ENCODE measurements at places on chromosomes 13 and 19. TPM values are rescaled to one million over a fixed set of nuclear protein-coding genes. Genes with fewer than 3 reads are reported as not detected.

OR4F17 gene
- total RNA-seq, result 0.35 TPM

FGF9 gene
- total RNA-seq, result 8.6 TPM

MCF2L gene
- 61.9 TPM for total RNA-seq

ZNF492 gene
- 0.25 TPM for total RNA-seq

LENG9 gene
- total RNA-seq, result 6.8 TPM

ERICH4 gene
- total RNA-seq, result not detected

SYDE1 gene
- total RNA-seq, result 26.9 TPM

ZNF100 gene
- 15.7 TPM for total RNA-seq

SLITRK6 gene
- total RNA-seq, result 0.09 TPM

LILRA6 gene
- 2.9 TPM for total RNA-seq

PRTN3 gene
- total RNA-seq, result not detected

PLD3 gene
- total RNA-seq, result 207 TPM

IGFL3 gene
- not detected for total RNA-seq

SPIB gene
- total RNA-seq, result 1.1 TPM

ZNF563 gene
- total RNA-seq, result 6.8 TPM

PGLYRP1 gene
- not detected for total RNA-seq

HSPH1 gene
- 46.2 TPM for total RNA-seq

OR10H5 gene
- not detected for total RNA-seq

ZNF417 gene
- 24.5 TPM for total RNA-seq

ZNF571 gene
- 8.1 TPM for total RNA-seq

ZNF845 gene
- 9.2 TPM for total RNA-seq

BIVM gene
- 36.6 TPM for total RNA-seq

S1PR4 gene
- total RNA-seq, result 5.1 TPM

SERP2 gene
- 9.7 TPM for total RNA-seq

KLK7 gene
- 1.0 TPM for total RNA-seq

C19orf81 gene
- total RNA-seq, result 3.0 TPM

WDR88 gene
- total RNA-seq, result not detected

KLK4 gene
- not detected for total RNA-seq

RASL11A gene
- 42.4 TPM for total RNA-seq

RGS9BP gene
- total RNA-seq, result 0.72 TPM

SMIM17 gene
- total RNA-seq, result 0.47 TPM

MBD3L2 gene
- not detected for total RNA-seq

RUVBL2 gene
- total RNA-seq, result 57.0 TPM

ISYNA1 gene
- 68.6 TPM for total RNA-seq

GRIN3B gene
- total RNA-seq, result 0.44 TPM

OVOL3 gene
- total RNA-seq, result not detected

RDH8 gene
- not detected for total RNA-seq

SIGLEC5 gene
- total RNA-seq, result not detected

NUP62 gene
- 39.0 TPM for total RNA-seq

NLRP12 gene
- 1.1 TPM for total RNA-seq

LRRC4B gene
- total RNA-seq, result 1.2 TPM

ZNF470 gene
- 6.6 TPM for total RNA-seq

ATP8B3 gene
- 3.6 TPM for total RNA-seq

LNX2 gene
- 13.8 TPM for total RNA-seq

KLK3 gene
- not detected for total RNA-seq

KIR2DL4 gene
- total RNA-seq, result 0.25 TPM

Data from kidney (tissue), 22 donors.